G401 (cell line): ENCODE measurements at places on chromosomes 4 and X. TPM values are rescaled to one million over a fixed set of nuclear protein-coding genes. Genes with fewer than 3 reads are reported as not detected.

The ACOX3 gene
- total RNA-seq, result 41.8 and 46.7 TPM in 2 replicates

The DCAF12L1 gene
- total RNA-seq, result not detected in 2 replicates

The ACE2 gene
- not detected in 2 replicates for total RNA-seq

The CLGN gene
- 3.5 and 3.9 TPM in 2 replicates for total RNA-seq

The CT45A1 gene
- total RNA-seq, result not detected in 2 replicates

The CT45A10 gene
- total RNA-seq, result not detected in 2 replicates

The LONRF3 gene
- 0.37 TPM in 1 of 2 replicates, not detected in the other for total RNA-seq

The TMEM129 gene
- 51.6 and 91.7 TPM in 2 replicates for total RNA-seq

The RHOH gene
- total RNA-seq, result 36.6 and 48.6 TPM in 2 replicates

The NONO gene
- 542 and 667 TPM in 2 replicates for total RNA-seq

The TSPAN5 gene
- not detected in 2 replicates for total RNA-seq

The PROM1 gene
- 0.37 and 6.0 TPM in 2 replicates for total RNA-seq

The CCDC110 gene
- 0.43 and 0.98 TPM in 2 replicates for total RNA-seq

The MAGEA1 gene
- total RNA-seq, result not detected in 2 replicates

The FRAS1 gene
- not detected in 2 replicates for total RNA-seq

The FAM120C gene
- 3.6 TPM in 2 replicates for total RNA-seq

The CLDN34 gene
- total RNA-seq, result not detected in 2 replicates

The CHIC2 gene
- 22.5 and 27.4 TPM in 2 replicates for total RNA-seq

The WAS gene
- not detected in 2 replicates for total RNA-seq

The PIN4 gene
- 13.3 and 19.6 TPM in 2 replicates for total RNA-seq

The SCRG1 gene
- total RNA-seq, result not detected in 2 replicates

The ARHGEF9 gene
- 6.4 and 44.1 TPM in 2 replicates for total RNA-seq

The ABHD18 gene
- total RNA-seq, result 10.4 and 14.8 TPM in 2 replicates

The RXFP1 gene
- not detected in 2 replicates for total RNA-seq

The NLGN3 gene
- 0.31 TPM in 1 of 2 replicates, not detected in the other for total RNA-seq

The TRIM60 gene
- not detected in 2 replicates for total RNA-seq

The SHOX gene
- total RNA-seq, result not detected in 2 replicates

The NR0B1 gene
- total RNA-seq, result 0.18 TPM in 1 of 2 replicates, not detected in the other

The IBSP gene
- not detected in 2 replicates for total RNA-seq

The SSX4 gene
- not detected in 2 replicates for total RNA-seq

The GPM6B gene
- 145 and 154 TPM in 2 replicates for total RNA-seq

The NEIL3 gene
- 4.0 and 4.7 TPM in 2 replicates for total RNA-seq

The PAGE2B gene
- total RNA-seq, result not detected in 2 replicates

The DUX4 gene
- not detected in 2 replicates for total RNA-seq

The PWWP3B gene
- total RNA-seq, result not detected in 2 replicates

The GRIA2 gene
- not detected in 2 replicates for total RNA-seq

The TAF9B gene
- total RNA-seq, result 26.0 and 43.0 TPM in 2 replicates

The LDB2 gene
- total RNA-seq, result not detected in 2 replicates
